NCI-H524 (cell line): ENCODE measurements at places on chromosomes 13 and 19.

DNA sequence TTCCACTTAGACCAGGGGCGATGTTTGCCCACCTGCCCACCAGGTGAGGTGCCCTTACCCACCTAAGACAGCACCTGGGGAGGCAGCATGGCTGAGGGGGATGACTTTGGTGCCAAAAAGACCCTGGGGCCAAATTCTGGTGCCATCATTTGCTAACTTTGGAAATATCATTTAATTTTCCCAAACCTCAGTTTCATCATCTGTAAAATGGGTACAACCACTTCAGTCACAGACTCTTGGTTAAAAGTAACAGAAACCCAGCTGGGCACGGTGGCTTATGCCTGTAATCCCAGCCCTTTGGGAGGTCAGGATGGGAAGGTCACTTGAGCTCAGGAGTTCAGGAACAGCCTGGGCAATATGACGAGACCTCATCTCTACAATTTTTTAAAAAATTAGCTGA lies 177.8 kb downstream of the USP12 start:
- DNase-seq: no peak

DNA sequence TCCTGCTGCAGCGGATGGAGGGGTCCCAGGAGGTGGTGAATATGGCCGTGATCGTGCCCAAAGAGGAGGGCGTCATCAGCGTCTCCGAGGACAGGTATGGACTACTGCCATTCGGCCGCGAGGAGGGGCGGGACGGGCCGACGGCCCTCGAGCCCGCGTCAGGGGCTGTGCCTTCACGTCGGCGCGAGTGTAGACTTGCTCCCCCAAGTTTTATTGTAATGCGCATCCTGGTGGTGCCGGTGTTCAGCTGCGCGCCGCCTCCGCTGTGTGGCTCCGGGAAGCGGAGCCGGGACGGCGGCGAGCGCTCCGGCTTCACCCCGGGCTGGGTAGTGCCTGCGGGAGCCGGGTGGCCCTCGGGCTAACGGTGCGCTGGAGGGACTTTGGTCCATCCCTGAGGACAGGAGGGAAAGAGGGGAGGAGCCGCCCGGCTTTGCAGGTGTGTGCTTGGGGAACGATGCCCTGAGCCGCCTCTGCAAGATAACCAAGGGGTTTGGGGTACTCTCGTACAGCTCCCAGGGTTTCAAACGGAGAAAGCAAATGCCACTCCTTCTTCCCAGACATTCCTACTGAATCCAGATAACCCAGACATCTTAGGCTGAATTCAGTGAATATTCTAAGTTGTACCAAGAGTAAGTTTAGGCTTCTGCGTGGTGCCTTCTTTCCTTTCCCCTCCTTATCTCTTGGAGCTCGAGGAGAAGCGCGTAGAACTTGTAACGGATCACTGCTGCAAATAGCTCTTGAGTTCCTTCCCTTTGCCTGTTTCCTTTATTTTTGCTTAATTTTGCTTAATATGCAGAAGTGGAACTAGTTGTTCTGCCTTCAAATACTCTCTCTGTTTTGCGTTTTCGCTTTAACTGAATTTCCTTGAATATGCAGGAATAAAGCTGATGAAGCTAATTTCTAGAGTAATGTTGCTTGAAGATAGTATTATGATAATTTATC lies 740 bp downstream of the WDFY2 start:
- DNase-seq: peak; percentile 63

- DNase-seq: no peak
These were observed 10.8 kb downstream of the NDFIP2 start for GRCh38 chr13:79491715-79492114.

DNA sequence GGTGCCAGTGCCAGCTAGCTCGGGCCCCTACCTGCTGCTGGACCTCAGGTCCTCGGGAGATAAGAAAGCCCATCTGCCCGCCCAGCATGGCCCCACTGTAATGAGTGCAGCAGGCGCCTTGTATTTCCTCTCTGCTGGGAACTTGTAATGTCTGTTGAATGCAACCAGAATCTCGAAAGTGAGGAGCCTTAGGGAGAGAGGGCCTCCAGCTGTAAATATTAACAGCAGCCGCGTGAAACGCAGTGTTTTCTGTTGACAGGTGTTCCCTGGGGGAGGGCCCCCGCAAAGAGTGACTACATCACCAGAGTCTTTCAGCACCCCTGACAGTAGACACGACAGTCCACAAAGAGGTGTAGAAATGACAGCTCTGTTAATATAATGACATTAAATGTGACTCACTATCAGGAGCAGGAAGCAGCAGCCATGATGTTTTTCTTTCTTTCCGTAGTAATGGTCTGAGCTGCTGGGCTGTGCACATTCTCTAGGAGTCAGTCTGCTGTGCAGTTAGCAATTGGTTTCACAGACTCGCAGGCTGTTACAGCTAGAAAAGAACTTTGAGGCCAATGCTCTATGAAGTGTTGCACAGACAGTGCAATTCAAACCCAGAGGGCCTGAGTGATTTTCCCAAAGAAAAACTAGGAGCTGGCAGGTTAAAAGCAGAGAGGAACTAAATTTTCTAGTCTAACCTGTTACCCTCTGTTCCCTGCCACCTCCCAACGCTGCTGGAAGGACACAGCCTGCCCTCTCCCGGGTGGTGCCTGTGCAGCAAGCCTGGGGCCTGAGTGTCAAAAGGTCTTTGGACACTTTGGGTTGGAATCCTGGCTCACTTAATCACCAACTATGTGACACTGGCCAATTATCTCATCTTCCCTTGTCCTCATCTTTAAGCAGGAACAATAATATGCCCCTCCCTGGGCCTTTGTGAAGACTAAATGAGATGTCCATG lies 58.6 kb upstream of the WASF3 start:
- DNase-seq: peak; percentile 44

DNA sequence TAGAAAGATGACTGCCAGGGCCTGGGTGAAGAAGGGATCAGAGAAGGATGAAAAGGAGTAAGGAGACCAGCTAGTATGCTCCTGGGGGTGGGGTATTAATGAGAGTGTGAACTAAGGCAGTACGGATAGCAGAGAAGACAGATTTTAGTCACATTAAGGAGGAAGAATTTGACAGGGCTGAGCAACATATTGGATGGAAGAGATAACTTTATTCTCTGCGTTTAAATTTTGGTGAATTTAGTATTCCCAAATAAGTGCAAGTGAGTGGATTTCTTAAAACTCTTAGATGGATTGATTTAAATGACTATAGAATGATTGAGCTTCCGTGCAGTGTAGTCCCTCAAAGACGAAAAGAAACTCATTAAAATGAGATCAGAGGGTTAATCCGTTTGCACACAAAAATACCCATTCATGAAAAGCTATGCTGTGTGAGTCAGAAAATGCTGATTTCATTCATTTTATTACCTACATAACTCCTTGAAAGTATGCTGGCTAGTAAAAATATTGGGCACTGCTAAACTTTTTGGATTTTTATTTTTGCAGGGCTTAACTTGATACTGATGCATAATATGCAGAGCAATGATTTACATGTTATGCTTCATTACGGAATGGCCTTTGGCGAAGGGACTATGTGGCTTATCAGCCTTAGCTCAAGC lies 54.1 kb downstream of the WDFY2 start:
- no peak for DNase-seq

- DNase-seq: peak; percentile 14
These were observed 4.3 kb downstream of the ERCC1 start for GRCh38 chr19:45419396-45419795.

DNA sequence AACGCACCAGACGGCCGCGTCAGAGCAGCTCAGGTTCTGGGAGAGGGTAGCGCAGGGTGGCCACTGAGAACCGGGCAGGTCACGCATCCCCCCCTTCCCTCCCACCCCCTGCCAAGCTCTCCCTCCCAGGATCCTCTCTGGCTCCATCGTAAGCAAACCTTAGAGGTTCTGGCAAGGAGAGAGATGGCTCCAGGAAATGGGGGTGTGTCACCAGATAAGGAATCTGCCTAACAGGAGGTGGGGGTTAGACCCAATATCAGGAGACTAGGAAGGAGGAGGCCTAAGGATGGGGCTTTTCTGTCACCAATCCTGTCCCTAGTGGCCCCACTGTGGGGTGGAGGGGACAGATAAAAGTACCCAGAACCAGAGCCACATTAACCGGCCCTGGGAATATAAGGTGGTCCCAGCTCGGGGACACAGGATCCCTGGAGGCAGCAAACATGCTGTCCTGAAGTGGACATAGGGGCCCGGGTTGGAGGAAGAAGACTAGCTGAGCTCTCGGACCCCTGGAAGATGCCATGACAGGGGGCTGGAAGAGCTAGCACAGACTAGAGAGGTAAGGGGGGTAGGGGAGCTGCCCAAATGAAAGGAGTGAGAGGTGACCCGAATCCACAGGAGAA lies 1.9 kb downstream of the PPP1R12C start:
- DNase-seq: no peak

- no peak for DNase-seq
These were observed 67.4 kb upstream of the CLDN10 start for GRCh38 chr13:95485045-95485517.

GRCh38 chr19:40273469-40274360 lies 11.4 kb downstream of the AKT2 start:
- DNase-seq: peak; percentile 10

- DNase-seq: no peak
These were observed 29.0 kb downstream of the URI1 start for GRCh38 chr19:29971002-29971401.

- DNase-seq: peak; percentile 88
These were observed 412.9 kb downstream of the DIAPH3 start for GRCh38 chr13:59750860-59751259.

- no peak for DNase-seq
These were observed 5.7 kb downstream of the NDFIP2 start for GRCh38 chr13:79486433-79487188.

DNA sequence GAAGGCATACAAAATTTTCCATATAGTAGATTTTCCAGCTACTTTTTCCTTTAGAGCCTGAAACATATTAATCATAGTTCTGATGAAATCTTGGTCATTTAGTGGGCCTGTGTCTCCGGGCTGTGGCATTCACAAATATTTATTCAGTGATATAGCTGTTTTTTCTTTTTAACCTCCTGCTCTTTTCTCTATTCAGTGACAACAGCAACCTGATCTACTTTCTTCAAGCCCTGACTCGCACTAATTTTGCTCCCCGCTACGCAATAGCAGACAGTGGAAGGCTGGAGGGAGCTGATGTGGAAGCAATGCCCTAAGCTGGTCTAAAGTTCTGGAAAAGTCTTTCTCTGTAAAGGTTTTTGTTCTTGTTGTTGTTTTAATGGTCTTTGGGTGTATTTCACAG lies 289.7 kb downstream of the SLITRK6 start:
- DNase-seq: no peak

DNA sequence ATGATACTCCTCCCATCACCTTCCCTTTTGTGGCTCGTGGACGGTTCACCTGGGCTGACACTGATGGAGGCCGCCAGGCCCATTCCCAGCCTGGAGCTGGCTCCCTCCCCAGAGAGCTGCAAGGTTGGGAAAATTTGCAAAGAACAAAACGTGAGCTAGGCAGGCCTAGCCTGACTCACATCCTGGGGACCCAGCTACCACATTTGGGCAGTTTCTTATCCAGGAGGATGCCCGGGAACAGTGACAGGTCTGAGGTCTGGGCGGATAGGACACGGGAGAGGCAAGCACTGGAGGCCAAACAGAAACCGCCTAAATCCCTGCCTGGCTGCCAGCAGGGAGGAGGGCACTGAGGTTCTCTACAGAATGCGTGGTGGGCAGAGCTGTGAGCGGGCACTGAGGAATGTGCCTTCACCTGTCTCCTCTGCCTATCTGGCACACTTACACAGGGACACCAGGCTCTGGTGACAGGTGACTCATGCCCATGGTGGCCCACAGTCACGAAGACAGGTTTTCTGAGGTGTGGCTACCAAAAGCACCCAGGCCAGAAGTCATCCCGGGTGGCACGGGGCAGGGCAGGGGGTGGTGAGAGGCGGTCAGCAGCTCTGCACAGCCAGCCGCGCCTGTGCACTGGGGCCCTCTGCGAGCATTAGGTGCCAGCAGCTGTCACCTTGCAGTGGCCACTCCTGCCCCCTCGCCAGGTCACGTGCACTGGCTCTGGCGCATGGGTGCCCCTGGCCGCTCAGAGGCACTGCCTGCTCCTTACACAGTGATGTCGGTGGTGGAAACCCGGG lies 23.2 kb downstream of the SH3GL1 start:
- DNase-seq: no peak

GRCh38 chr13:97582170-97582569 lies 148.2 kb downstream of the RAP2A start:
- DNase-seq: no peak

GRCh38 chr19:1264801-1265614 lies 4.1 kb upstream of the CIRBP start:
- no peak for DNase-seq

- no peak for DNase-seq
These were observed 50.8 kb downstream of the DPY19L3 start for GRCh38 chr19:32456406-32456805.

GRCh38 chr13:43908156-43909126 lies 28.7 kb downstream of the LACC1 start:
- peak; percentile 30 for DNase-seq

GRCh38 chr13:111392486-111392885 lies 72.0 kb downstream of the TEX29 start:
- no peak for DNase-seq

DNA sequence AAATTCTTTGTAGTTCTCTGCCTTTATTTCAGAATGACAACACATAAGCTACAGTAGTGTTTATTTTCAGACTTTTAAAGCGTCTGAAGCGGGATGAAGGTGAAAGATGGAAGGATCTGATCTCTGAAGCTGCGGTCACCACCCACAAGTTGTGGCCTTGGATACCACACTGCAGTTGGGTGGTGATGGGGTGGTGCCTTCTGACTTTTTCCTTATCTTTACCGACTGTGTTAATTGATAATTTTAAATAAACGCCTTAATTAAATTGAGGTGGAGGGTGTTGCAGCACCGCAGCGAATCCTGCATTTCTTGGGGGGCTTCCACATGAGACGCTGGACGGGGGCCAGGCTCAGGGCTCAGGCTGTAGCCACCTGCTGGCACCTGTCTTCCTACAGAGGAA lies 1.3 kb downstream of the TFDP1 start:
- DNase-seq: no peak
